Stimulated activated CD4-positive, alpha-beta T cell treated with anti-CD3 and anti-CD28 coated beads, Interleukin-4, amount 100 ng/mL, for 24 hours (primary cell): ENCODE measurements at places on chromosomes 1 and 21.

DNA sequence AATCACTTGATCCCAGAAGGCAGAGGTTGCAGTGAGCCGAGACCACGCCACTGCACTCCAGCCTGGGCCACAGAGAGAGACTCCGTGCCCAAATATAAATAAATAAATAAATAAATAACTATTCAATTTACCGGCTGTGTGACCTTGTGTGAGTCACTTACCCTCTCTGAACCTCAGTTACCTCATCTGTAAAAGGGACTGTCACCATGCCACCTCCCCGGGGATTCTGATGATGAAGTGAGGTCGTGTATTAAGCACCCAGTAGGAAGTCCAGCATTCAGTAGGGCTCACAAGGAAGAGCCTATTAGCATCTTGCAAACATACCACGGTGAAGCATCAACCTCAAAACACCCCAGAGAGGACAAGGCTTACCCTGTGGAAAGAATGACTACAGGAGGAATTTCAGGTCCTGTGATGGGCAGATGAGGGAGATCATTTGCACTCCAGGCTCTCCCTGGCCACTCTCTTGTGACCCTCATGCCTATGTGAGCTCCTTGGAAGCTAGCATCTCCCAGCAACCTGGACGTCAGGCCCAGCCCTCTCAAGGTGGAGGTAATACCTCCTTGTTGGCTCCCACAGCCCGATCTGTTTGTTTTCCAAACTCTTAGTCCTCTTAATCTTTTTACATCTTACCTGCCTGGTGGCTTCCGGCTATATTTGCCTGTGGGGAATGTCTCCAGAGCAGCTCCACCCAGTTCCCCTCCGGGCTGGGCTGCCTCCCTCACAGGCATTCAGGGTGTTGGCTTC, 7.6 kb upstream of the C1QA start:
- no peak for DNase-seq

GRCh38 chr1:117188816-117189437, 21.8 kb downstream of the VTCN1 start:
- DNase-seq, result no peak

DNA sequence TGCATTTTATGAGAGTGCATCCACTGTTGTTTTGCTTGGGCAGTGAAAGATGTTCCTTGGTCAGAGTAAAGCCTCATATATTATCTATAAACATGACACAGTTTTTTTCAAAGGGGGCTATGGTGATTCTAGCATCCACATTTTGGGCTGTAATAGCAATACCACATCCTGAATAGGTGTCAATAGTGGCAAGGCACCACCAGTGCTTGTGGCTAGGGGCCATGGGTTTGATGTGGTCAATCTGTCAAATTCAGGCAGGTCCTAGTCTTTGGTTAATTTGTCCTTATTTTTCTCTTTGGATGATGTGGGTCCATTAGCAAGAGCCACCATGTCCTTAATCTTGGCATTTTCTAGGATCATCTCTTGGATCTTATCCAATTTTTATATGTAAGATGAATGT, 13.1 kb downstream of the CD1E start:
- DNase-seq, result no peak

- DNase-seq, result no peak
These were observed 41.8 kb downstream of the PHC2 start for GRCh38 chr1:33388805-33389771.

DNA sequence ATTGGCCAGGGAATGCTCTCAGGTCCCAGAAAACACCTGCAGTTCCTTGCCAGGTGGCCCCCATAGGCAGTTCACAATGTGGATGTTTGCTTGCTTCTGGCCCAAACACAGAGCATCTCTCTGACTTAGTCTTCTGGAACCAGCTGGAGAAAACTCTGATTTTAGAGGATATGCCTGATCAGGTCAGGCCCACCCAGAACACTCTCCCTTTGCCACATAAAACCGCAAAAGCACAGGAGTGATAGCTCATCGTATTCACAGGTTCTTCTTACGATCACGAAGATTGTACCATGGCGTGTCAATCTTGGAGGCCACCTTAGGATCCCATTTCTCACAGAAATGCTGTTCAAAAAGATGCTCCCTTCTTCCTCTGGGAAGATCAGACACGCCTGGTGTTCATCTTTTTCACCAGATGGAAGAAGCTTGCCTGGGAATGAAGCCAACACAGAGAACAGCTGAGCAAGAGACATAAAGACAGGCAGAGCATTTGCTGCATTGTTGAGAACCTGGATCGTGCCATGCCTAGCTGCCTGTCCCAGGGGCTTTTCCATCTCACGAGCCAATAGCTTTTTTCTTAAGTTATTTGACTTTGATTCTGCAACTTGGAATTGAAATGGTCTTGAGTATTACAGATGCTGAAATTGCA, 11.6 kb upstream of the CD247 start:
- no peak for DNase-seq

DNA sequence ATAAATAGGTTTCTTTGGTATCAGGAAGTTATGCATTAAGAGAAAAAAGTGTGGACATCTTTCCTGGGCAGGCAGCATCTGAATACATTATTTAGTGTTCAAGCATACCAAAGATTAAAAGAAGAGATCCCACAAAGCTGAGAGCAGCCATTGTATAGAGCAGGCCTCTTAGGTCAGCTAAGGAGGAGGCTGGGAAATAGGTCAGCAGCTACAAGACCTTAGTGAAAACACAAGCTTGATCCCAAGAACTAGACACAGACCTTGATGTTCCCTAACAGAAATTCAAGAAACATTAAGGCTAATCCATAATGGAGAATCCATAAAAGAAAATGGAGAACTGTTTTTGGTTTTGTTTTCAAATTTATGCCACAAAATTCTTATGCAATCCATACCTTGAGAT, 135.3 kb upstream of the DPT start:
- no peak for DNase-seq

GRCh38 chr1:18001725-18002124, 105.9 kb upstream of the IGSF21 start:
- DNase-seq, result no peak

DNA sequence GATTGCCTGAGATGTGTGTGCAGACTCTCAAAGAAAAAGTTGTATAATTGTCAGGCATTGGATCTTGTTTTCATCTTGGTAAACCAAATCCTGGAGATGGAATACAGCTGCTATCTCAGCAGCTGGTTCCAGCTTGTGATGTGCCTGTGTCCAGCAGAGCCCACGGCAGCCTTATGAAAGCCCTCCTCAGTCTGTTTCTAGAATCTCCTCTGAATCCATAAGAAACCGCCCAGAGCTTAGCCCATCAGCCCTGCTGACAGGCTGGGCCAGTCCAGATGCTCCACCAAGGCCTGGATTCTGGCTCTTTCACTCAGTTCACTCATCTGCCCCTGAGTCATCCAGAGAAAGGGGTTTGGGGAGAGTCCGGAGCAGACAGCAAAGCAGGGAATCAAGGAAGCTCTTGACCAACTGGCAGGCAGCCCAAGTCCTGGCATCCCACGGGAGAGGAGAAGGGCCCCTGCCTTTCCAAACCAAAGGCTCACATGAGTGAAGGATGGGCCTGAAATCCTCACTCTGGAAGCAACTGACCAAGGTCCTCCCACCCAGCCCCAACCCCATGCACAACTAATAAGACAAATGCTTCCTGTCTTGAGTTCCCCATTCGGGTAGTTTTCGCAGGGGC, 45.7 kb downstream of the NAV1 start:
- DNase-seq, result no peak

DNA sequence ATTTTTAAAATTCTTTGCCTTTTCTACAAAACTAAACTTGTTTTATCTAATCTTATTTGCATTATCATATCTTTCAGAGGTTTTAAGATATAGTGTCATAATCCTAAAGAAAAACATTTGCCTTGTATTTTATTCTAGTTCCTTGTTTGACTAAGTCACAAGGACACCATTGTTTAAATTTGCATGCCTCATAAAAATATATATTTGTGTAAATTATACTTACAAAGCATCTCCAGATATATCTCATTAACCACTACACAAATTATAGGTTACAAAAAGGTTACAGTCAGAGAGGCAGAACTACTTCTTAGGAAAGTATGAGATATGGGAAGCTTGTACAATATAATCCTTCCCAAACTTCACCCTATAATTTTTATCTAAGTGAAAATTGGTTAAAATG, 4.2 kb upstream of the RGS13 start:
- no peak for DNase-seq

DNA sequence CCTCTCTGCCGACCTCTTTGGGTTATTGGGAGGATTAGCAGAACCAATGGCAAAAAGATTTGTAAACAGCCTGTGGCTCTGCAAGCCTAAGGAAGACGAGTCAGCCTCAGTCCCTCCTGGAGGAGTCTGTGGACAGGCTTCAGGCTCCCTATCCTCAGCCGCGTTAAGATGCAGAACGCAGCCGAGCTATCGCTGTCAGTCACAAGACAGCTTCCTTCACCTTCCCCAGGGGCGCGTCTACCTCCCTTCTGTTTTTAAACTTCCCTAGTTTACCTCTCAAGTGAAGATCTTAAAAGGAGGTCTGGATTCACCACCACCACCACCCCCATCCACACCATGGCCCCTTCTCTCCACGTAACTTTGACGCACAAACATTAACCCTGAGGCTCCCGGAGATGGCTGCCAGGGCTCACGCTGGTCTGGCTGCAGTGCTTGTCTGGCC, 738 bp downstream of the CAMK1G start:
- DNase-seq, result no peak

DNA sequence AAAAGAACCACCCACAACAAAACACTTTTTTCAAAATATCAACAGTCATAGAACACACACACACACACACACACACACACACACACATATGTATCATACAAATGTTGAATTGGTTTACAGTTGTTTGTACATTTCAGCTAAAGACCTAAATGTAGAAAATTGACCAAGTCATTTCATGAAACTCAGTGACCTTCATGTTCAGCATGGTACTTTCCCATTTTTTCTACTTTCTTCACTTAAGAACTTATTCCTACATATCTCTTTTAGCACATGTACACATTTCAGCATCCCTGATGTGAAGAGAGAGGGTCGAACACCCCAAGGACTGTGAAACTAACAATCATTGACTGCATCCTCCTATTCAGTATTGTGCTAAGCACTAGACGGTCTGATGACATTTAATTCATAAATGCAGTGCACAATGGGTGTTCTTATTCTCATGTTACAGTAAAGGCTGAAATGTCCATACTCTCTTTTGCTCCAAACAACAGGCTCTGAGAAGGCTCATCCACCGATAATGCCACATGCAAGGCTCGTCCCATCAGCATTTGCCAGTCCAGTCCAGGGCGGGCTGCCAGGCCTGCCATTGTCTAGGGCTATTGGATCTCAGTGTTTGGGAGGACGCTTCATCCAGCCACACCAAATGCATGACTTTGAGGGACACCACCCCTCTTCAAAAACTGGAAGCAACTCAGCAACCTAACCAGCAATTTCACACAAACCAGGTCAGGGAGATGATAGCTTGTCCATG, 150.1 kb upstream of the RUNX1 start:
- DNase-seq, result no peak

- DNase-seq, result no peak
These were observed 35.1 kb downstream of the PRDM16 start for GRCh38 chr1:3103967-3104677.

- no peak for DNase-seq
These were observed 49.8 kb downstream of the SKI start for GRCh38 chr1:2277741-2278488.

- no peak for DNase-seq
These were observed 17.8 kb upstream of the PLA2G2E start for GRCh38 chr1:19941206-19941568.

DNA sequence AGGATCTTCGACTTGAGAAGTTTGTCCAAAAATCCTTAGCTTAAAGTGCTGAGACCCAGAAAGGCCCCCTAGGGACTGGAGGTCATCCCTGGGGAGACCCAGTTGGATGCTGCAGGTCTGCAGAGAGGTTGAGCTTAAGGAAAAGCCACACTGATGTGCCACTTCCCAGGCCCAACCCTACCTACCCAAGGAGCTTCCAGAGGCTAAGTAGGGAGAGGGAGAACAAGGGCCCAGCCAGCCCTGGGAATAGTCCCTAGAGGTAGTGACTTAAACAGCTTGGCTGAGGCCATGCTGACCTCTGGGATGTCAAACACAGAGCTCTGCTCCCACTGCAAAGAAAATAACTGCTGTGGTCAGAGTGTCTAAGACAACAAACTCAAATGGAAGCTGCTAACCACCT, 693.7 kb downstream of the MATN1 start:
- DNase-seq, result no peak

- no peak for DNase-seq
These were observed 20.8 kb downstream of the CNST start for GRCh38 chr1:246587032-246587431.

- DNase-seq, result no peak
These were observed 18.7 kb upstream of the CAMK1G start for GRCh38 chr1:209564849-209565248.

- DNase-seq, result no peak
These were observed 59.7 kb upstream of the CLDN14 start for GRCh38 chr21:36539434-36540150.

DNA sequence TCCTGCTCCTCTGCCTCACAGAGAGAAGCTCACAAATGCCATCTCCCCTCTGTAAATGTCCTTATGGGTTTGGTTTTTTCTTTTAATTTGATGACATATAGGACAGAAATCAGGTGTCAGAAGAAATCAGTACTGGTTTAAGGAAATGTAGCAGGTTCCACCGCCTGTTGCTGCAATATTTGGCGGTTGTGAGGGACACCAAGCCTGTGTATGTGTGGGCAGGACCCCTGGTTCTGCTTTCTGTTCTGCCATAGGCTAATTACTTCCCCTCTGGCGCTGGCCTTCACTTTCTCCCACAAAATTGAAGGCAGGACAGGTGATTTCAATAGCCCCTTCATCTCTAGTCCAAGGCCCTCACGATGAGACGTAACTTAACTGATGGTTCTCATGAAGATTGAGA, 69.2 kb downstream of the PRDM2 start:
- no peak for DNase-seq

DNA sequence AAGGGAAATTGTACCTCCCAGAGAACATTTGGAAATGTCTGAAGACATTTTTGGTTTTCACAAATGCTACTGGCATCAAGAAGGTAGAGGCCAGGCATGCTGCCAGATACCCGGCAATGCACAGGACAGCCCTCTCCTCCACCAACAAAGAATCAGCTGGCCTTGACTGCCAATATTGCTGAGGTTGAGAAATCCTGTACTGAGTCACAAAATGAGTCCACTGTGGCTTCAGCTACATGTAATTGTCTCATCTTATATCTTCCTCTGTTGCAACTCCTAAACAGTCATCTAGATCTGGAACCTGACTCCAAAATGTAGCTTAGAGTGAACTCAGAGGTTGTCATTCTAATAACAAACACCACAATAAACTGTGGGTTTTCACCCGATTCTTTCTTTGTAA, 327.5 kb upstream of the POGK start:
- no peak for DNase-seq

DNA sequence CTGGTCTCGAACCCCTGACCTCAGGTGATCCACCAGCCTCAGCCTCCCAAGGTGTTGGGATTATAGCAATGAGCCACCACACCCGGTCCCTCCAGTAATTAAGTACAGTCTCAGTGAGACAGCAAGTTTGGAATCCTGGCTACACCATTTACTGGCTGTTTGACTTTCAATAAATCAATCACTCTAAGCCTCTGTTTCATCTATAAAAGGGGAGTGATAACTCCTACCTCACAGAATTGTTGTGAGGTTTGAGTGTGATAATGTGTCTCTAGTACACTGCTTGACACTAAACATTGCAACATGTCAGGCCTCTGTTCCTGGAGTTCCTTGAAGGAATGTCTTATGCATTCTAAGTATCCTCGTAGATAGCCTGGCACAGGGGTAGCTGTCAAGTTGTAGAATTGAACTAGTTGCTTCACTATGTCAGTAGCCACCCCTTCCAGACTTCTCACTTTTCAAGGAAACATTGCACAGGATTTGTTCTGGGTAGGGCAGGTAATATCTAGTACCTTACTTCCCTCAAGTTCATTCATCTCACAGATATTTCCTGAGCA, 12.4 kb downstream of the ENTREP3 start:
- no peak for DNase-seq

GRCh38 chr1:75353051-75353450, 218.9 kb downstream of the LHX8 start:
- no peak for DNase-seq
